HuH-7.5 (cell line): ENCODE measurements at places on chromosomes 12 and 14.

DNA sequence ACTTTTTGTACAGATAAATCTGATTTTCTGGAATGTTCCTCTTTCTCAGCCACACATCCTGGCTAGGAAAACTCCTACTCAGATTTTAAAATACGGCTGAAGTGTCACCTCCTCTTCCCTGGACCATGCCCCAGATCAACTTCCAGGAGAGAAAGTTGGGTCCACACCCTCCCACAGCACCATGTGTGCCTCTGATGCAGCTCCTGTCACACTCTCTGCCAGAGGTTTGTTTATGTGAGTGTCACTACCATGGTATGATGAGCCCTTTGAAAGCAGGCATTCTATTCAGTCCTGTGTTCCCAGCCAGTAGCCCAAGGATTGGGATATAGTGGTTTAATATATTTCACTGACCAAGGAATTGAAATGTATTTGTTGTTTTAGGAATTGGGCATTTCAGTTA is 287.2 kb upstream of the ATP2B1 start:
- no peak for DNase-seq

DNA sequence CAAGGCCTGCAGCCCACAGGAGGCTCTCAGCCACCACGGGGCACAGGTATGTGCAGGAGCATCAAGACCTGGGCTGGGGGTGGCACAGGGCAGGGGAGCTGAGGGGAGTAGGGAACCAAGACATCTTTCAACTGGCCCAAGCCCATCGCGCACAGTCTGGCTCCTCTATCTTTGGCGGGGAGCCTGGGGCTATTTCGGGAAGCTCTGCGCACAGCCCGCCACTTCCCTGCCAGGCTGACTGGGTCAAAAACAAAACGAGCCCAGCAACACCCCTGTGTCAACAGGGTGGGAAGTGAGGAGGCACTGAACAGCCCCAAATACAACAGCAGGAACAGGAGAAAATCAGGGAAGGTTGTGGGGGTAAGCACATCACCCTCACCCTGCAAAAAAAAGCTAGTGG is 83.9 kb downstream of the ARL6IP4 start:
- no peak for DNase-seq

- no peak for DNase-seq
Measured at GRCh38 chr12:41795910-41796309, 348.8 kb downstream of the GXYLT1 start.

- DNase-seq: no peak
Measured at GRCh38 chr14:68139431-68140075, 320.0 kb downstream of the RAD51B start.

- DNase-seq: no peak
Measured at GRCh38 chr12:92769124-92769901, 66.5 kb downstream of the PLEKHG7 start.
